ENCODE measurements at places on chromosomes 2 and 18.

GRCh38 chr18:62952807-62953206 lies 237.5 kb downstream of the PHLPP1 start:
- no peak for DNase-seq

DNA sequence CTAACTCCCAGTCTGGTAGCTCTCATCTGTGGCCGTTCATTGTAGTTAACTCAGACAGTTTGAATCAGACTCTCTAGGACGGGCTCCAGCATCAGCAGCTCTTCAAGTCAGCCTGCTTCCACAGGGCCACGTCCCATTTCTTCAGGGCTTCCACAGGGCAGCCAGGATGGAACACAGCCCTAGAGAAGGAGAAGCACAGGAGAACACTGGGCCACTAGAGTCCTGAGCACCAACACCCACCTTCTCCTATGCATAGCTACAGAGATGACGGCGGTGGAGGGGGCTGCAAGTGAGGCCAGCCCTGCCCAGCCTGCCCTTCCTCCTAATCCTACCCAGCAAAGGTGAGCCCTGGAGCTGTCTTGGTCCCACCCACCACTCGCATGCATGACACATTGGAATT lies 10.2 kb upstream of the TEX261 start:
- no peak for DNase-seq

- DNase-seq: no peak
Observed at GRCh38 chr2:104883357-104883756, 29.4 kb downstream of the POU3F3 start.

- DNase-seq: no peak
Observed at GRCh38 chr2:100017633-100018032, 124.8 kb downstream of the AFF3 start.

DNA sequence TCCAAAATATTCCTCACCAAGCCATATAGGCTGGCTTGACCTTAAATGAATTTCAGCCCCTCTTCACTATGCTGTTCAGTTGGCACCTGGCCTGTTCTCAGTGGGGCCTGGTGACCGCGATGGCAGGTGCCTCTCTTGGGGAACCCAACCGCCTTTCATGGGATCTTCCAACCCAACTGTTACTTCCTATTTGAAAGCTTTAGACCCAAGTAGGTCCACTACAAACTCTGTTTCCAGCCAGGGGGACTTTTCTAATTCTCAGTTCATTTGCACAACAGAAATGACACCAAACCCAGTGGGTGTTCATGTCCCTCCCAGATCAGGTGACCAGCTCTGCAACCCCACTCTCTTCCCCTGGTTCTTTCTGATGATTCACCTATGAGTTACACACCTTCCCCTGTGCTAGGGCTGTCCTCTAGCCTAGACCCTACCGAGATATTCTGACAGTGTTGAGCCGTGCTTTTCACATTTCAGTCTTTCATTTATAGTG lies 35.6 kb upstream of the NDUFV2 start:
- DNase-seq: no peak

DNA sequence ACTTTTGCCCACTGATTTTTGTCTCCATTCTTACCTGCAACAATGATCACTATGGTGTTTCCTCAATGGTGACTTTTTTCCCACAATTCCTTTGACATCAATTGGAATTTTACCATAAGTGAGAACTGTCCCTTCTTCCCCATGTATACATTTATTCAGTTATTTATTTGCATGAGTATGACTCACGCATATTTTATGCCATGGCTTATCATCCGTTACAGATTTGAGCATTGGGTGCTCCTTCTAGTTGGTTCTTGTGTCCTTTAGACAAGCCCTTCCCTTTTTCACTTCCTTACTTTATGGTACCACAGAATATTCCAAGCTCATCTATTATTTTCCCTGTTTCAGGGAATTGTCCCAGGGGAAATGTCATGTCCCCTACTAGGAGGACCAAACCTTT lies 7.6 kb downstream of the COX5B start:
- no peak for DNase-seq

DNA sequence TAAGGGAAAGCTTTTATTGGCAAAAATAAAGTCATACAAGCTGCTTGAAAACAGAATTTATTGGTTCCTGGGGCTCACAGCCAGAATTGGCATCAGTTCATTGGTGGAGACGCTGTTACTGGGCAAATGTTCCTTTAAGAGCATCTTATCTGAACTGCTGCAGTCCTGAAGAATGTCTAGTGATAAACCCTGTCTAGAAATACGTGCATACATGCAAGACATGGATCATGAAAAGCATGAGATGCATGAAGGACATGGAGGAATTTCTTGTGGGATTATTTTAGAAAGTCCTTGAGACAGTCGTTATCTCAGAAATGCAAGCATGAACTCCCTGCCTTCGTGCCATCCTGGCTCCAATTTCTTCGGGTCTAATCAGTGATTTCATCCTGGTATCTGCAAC lies 32.5 kb upstream of the FHOD3 start:
- DNase-seq: no peak

DNA sequence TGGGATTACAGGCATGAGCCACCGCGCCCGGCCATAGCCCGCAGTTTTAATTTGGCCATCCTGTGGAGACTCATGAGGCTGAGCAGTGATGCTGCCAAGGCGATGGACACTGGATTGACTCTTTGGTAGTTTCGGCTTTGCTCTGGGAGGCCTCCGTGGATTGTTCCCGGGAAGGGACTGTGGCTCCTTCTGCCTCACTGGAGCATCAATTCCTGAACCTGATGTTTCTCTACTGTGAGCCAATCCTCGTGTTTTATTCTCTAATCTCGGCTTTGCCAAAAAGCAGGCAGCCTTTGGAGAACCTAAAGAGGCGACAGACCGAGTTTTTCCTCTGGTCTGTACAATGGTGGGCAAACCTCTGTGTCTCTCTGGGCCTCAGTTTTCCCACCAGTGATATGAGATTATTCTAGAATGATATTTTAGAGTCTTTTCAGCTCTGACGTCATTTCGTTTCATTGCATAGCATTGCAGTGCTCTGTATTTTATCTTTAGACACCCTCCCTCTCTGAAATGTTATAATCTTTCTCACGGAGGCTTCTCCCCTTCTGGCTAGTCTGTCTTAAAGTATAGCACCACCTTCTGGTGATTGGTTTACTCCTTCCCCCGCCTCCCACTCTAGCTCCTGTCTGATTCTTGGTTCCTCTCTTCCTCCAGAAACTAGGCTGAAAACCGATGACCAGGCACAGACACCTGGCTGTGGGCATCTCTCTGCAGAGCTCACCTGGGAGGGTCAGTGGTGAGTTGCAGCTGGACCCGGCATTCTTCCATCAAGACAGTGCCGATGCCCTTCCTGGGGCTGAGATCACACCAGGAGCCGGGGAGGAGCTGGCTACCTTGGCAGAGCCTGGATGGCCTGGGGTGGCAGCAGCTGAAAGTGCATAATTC lies 341.3 kb downstream of the MYCN start:
- DNase-seq: no peak

DNA sequence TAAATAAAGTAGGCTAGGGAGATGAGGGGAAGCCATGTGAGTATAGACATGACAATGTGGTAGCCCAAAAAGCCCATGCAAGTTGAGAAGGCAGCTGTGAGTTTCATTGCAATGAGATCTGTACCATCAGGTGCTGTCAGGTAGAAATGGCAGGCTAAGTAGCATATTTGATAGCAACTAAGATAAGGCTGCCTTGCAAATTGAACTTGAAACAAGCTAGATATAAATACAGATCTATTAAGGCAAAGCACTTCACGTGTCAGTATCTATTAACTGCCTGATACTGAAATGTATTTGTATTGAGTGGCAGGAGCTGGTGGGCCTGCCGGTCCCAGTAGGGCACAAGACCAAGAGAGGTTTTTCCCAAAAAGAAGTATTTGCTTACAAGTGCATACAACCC lies 419.9 kb downstream of the TDRD15 start:
- no peak for DNase-seq

GRCh38 chr2:127305990-127306585 lies 12.1 kb upstream of the ERCC3 start:
- DNase-seq: no peak

DNA sequence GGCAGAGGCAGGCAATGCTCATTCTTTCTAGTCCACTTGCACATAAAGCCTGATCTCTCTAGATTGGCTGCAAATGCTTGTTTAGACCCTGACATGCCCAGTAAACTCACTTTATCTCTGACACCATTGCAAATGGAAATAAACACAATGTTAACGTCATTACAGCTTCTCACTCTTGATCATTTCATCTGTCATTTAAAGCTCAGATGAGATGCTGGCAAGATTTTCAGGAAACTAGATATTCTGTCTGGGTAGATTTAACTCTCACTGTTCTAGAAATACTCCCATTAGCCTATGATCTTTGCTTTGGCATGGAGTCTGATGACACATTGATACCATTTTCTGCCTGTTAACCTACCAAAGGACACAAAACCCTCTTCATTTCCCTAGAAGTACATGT lies 320.7 kb upstream of the HNRNPA3 start:
- DNase-seq: no peak

DNA sequence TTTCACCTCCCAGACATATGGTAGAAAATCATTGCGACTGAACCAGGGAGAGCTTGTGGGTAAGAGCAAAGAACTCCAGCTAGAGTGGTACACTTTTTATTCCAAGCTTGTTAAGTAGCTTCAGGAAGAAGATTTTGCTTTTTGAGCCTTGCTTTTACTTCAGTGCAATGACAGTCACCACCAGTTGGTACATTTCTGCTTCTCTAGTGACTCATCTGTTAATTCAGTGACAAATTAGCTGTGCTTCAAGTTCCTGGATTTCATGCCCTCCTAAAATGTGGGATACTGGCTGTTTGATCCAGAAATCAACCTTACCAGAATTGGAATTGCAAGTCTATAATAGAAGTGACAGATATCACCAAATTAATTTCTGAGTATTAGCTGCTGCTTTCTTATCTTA lies 117.6 kb upstream of the TTN start:
- DNase-seq: no peak

DNA sequence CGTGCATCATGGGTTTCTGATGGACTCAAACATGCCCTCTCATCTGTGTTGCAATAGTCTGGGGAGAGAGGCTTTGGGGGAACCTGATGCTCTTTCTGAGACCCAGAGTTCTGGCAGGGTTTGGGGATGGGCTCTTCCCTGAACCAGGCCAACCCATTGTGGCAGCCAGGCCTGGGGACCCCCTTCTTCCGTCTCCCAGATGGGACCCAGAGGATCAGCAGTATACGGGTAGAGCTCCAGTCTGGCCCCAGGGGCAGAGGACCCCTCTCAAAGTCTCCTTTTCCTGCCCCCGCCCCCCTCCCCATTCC lies 333.7 kb downstream of the DYSF start:
- no peak for DNase-seq

GRCh38 chr18:50616484-50617048 lies 56.7 kb downstream of the MAPK4 start:
- no peak for DNase-seq

GRCh38 chr2:121804340-121804739 lies 48.9 kb downstream of the TSN start:
- no peak for DNase-seq
